Liver (tissue), 10 donors: ENCODE measurements at places on chromosomes 1 and 21.

DNA sequence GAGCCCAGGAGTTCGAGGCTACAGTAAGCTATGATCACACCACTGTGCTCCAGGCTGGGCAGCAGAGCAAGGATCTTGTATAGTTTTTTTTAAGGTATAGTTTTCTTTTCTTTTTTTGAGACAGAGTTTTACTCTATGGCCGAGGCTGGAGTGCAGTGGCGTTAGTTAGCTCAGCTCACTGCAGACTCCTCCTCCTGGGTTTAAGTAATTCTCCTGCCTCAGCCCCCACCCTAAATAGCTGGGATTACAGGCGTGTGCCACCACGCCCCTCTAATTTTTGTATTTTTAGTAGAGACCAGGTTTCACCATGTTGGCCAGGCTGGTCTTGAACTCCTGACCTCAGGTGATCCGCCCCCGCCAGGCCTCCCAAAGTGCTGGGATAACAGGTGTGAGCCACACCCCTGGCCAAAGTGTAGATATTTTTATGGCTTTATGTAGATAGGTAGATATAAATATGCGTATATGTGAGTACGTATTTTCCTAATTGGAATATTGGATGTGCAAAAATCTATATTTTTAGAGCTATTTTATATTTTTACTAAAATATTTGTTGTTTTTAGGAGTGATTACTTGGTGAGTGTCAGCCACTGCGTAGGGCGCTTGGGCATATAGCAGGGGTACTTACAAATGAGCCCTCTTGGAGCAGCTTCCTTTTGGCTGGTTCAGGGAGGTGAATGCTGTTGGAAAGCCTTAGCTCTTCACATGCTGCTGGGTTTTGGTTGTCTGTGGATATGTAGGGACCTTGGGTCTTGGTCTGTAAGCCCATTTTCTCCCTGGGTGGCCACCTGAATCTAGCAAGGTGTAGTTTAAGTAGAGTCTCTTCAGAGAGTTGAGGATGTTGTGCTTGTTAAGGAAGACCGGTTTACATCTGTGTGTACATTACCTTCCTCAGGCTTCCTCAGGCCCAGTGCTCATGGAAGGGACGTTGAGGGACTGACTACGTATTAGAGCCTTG lies 9.5 kb downstream of the KDM4A start:
- DNase-seq = no peak

GRCh38 chr1:223852337-223852736 lies 6.6 kb upstream of the TP53BP2 start:
- DNase-seq = no peak

GRCh38 chr1:184695023-184695422 lies 59.6 kb downstream of the EDEM3 start:
- DNase-seq = no peak

DNA sequence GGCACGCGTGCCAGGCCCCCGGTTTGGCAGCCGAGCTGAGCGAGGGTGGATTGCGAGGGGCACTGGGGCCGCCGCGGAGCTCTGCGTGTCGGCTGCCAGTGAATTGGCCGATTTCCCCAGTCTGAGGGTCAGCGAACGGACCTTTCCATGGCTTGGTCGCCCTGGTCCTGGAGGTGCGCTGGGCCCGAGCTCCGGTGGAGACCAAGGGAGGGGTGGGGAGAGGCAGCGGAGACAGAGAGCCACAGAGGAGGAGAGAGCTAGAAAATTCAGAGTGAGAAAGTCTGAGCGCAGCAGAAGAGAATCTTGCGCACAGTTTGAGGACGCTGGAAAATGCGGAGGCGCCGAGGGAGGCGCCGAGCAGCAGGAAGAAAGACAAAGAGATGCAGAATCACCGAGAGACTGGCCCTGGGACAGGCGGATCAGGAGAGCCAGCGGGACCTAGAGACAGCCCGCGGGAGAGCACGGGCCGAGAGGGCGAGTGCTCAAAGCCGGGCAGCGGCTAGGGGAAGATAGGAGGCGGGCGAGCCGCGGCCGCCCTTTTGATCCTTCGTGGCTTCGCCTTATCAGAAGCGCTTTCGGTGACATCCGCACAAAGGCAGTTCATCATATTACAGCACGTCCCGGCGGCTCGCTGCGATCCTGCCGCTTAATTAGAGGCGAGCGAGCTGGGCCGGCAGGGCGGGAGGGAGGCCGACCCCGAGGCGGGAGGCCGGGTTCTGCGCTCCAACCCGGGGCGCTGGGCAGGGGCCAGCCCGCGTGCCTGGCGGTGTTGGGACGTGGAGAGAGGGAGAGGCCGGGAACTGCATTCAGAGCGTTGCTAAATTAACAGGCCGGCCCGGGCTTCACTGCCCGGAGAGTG lies 12.7 kb downstream of the PAX7 start:
- DNase-seq = no peak

DNA sequence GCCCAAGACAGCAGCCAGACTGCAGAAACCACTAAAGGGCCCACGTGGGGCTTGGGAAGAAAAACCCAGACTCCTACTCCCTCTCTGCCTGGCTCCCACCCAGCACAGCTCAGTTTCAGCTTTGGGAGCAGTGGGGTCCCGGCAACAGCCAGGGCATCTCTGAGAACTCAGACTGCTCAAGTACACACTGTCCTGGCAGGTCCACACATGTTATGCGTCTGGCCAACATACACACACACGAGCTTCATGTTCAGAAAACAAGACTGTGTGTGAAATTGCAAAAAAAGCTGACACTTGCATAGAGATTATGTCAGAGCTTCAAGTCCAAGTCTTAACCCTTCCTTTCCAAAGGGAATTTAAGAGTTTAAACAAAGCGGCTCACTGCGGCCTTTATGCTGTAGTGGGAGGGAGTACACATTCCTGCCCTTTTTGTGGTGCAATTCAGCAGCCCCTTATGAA lies 136.6 kb upstream of the CD34 start:
- DNase-seq = no peak

DNA sequence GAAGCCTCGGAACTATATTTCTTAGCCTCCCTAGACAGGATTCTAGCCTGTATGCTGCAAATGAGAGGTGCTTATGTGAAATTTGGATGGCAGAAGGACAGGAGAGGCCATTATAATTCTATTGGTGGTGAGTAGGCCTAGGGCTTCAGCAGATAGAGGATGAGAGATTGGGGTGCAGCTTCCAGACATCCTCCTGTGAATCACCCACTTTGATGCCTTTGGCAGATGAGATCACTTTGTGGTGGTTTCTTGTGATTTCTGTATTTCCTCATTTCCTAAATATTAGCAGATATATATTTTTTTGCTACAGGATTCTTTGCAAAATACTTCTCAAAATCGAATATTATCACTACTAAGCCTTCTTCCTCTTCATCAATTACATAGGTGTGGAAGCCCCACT lies 37.3 kb downstream of the MFSD2A start:
- DNase-seq = no peak

DNA sequence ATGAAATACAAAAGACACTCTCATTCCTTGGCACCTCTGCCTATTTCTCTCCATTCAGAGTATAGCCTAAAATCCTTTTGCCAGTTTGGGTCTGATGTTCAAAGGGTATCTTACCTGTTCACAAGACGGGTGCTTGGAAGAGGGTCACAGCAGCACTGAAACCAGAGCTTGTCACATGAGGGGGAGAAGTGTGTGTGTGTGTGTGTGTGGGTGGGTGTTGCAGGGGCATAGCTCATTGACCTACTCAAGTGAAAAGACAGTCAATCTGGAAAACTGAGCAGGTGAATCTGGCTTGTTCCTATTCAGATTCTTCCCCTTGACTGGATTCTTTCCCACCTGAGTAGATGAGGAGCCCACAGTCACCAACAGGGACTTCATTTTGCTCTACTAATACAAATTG lies 63.9 kb downstream of the KCTD3 start:
- DNase-seq = no peak

DNA sequence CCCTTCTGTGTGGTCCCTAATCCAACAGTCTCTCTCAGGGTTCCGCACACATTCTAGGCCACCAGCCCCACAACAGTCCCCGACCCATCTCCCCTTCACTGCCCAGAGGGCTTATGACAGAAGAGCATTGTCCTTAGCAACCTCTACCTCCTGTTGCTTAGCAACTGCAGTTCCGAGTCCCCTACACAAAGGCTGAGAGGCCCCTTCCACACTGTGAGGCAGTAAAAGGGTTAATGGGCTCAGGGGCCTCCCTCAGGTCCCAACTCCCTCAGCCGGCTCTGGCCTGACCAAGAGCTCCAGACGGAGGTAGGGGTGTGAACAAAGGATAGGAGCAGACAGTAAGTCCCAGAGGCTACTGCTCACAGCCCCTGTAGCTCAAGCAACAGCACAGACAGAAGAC lies 4.3 kb downstream of the IGSF9 start:
- no peak for DNase-seq

GRCh38 chr1:233064988-233065387 lies 114.6 kb downstream of the NTPCR start:
- DNase-seq = no peak

DNA sequence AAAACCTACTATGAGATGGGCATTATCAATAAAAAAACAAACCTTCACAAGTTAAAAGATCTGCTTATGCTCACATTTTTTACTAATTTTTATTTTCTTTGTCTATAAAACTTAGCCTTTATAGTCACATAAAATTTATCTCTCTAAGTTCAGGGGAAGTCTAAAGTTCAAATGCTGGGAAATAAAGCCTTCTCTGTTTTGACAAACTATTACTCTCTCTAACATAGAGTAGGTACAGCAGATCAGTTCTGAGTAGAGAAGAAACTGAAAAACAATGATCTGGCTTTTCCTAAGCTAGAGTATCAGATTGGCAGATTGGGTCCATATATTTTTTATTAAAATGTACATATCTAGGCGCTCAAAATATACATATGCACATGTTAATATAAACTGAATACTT lies 31.2 kb downstream of the C1orf141 start:
- no peak for DNase-seq

DNA sequence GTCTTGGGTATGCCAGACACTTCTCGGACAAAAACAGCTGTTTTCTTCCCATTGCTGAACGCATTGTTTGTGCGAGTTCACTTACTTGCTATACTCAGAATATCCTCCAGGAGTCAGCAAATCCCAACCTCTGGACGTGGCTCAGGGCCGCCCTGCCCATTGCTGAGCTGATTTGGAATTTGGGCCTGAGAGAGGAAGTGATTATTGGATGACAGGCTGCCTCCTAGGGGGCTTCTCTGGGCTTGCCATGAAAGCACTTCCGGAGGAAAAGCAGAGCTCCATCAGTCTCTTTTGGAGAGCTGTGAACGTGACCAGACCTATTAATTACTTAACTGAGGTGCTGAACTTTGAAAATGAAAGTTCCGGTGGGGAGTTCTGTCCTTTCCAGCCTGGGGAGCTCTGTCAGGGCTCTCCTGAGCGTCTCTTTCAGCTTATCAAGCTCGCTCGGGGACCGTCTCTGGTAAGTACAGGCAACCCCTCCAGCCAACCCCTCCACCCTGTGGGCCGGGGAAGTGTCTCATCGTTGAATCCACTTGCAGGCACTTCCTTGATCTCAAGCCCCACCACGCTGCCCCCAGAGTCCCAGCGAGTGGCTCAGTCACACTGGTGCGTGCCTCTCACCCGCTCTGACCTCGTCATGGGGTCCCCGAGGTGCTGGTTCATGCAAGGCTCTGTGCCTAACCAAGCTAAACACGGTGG lies 76.9 kb downstream of the CLIC6 start:
- peak; percentile 57 for DNase-seq

DNA sequence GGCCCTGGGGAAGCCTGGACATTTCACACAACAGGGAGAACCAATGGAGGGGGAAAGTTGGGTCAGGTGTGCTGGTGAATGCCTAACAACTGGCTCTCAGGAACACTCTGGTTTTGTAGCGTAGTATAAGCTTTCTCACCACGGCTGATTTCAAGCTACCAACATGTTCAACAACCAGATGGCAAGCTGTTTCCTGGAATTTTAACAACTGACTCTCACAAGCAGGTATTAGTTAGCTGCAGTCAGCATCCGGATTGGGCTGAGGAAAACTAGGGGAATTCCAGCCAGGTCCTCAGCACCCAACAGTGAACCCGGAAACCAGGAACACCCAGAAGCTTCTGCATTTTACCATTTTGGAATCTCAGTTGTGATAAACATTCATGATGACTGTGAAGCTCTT lies 162.3 kb upstream of the CAMK1G start:
- DNase-seq = no peak

DNA sequence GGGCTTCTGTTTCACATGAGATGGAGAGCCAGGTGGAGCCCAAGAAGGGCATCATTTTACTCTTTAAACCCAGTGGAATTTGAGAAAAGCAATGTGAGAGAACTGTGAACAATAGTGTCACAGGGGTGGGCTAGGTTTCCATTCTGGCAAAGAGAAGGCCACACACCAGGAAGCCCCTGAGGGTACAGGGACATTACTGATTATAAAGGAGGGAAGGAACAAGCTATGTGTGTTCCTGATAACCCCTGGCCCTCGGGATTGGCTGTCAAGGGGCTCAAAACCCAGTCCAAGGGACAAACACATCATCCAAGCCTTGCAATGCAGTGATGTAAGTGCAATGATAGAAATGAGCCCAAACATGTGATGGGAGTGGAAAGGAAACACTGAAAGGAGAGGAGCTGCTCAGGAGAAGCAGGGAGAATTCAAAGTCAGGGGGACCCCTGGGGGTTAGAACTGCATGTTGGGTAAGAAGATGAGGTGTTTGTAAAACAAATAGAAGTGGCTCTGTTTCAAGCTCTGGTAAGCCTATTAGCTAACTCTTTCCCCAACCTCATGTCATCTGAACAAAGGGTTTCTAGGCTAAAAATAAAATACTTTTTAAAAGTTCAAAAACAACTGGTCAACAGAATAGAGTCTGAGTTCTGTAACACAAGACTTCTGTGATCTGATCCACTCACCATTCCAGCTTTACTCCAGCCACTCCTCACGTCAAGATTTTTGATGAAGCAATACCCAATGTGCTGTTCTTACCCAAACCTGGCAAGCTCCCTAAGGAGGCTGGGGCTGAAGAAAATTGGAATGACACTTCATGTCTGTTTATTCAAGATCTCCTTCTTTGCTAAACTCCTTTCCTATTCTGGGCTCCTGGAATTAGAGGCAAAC lies 51.1 kb upstream of the IL12RB2 start:
- no peak for DNase-seq

DNA sequence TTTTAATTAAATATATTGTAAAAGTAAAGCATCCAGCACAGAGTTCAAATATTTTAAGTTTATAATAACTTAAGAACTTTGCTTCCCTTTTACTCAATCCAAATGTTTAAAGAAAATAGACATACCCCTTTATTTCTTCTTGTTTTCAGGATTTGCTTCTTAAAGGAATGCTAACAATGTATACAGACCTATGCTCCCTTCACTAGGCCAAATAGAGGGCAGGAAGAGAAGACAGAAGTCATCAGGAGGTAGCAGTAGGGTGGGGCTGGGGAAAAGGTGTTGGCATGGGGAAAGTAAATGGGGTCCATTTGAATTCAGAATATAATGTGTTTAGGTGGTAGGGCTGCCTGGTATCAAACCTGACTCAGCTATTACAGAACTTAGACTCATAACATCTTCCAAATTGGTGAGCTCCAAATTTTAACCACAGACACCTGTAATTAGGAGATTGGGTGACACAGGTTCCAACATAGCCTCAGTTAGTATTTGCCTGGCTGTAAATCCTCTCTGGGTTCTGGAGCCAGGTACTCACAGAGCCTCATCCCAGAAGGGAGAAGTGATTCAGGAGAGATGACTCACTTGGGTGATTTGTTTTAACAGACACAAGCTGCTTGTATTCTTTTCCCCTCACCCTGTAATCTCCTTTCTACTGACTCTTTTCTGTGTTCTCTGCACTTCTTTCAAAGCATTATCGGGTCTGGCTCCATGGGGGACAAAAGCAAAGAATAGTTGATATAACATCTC lies 60.1 kb upstream of the DUSP10 start:
- DNase-seq = no peak

GRCh38 chr1:172863031-172863430 lies 187.7 kb downstream of the TNFSF18 start:
- no peak for DNase-seq
